ENCODE measurements at places on chromosomes 5 and 9. TPM values are rescaled to one million over a fixed set of nuclear protein-coding genes. Genes with fewer than 3 reads are reported as not detected.

GRCh38 chr5:125140220-125140619, 393.8 kb upstream of the ZNF608 start:
- DNase-seq, result no peak

- no peak for DNase-seq
These were observed 84.3 kb upstream of the SLC1A3 start for GRCh38 chr5:36521838-36522745.

GBGT1 gene
- 56.3 TPM for polyA plus RNA-seq

GMCL2 gene
- polyA plus RNA-seq, result not detected

ZNF300 gene
- 3.4 TPM for polyA plus RNA-seq

Measured in endothelial cell of umbilical vein (primary cell).